ENCODE measurements at places on chromosomes 16 and 17.

GRCh38 chr16:89054714-89055113 is 38.9 kb upstream of the ACSF3 start:
- DNase-seq: no peak

DNA sequence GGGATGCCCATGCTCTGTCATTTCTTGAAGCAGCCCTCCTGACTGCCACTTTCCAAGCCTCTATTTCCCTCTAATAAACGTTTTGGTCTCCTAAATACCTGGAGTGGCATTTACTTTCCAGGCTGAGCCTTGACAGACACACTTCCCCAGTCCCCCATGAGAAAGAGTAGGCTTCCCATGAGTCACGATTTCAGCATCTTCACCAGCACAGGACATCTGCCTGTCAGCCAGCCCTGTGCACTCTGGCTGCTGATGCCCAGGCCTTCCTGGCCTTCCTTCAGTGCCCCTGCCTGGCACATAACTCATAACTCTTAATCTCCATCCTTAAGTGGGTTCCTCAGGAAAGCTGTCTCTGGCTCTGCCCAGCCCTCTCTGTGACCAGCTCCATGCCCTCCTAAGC is 30.8 kb upstream of the GAS7 start:
- no peak for DNase-seq

DNA sequence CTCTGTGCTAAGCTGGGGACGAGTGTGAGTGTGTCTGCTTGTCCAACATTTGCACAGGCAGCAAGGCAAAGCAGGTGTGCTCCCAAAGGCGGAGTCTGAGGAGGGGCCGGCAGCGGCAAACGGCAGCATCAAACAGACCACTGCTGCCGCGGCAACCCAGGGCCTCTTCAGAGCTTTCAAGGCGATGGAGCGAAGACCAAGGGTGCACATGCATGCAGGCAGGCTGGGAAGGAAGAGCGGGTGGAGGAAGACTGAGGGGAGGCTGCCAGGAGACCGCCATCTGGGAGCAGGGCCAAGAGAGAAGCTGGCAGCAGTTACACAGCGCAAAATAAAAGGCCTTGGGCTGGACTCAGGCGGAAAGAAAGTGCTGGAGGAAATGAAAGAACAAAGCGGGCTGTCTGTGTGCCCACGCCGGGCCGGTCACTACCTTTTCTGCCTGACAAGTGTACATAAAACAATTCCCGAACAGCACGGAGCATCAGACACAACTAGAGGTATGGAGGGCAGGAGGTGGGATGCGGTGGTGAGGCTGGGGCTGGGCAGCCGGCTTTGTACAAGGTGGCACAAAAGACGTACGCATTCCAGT is 8.5 kb downstream of the TIMM22 start:
- no peak for DNase-seq

DNA sequence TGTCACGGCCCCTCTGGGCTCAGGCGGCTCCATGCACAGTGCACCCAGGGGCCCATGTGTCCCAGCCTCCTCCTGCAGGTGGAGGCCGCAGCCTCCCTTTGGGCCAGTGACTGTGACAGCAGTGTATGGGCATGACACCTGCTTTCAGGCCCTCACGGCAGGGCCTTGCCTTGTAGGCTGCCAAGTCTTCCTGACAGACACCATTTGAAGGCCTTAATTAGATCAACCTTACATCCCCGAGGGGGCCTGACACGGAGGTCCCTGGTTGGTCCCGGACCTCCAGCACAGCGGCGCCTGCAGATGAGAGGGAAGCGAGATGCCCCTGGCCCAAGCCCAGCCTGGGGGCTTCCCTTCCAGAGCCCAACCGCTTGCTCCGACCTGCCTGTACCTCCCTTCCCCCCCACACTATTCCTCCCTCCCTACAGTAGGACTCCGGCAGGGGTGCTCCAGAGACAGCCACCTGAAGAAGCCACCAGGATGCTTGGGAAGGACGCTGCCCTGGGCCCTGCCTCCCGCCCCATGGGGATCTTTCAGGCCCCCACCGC is 31.9 kb downstream of the BAIAP2 start:
- no peak for DNase-seq

GRCh38 chr17:35709874-35710273 is 21.6 kb upstream of the RASL10B start:
- no peak for DNase-seq

- DNase-seq: no peak
Measured at GRCh38 chr16:535446-536405, 8.2 kb downstream of the CAPN15 start.

GRCh38 chr17:54985476-54985875 is 16.9 kb downstream of the STXBP4 start:
- DNase-seq: no peak

- no peak for DNase-seq
Measured at GRCh38 chr17:50205963-50206505, 4.6 kb upstream of the COL1A1 start.

GRCh38 chr17:45946841-45947256 is 52.2 kb upstream of the STH start:
- DNase-seq: no peak

DNA sequence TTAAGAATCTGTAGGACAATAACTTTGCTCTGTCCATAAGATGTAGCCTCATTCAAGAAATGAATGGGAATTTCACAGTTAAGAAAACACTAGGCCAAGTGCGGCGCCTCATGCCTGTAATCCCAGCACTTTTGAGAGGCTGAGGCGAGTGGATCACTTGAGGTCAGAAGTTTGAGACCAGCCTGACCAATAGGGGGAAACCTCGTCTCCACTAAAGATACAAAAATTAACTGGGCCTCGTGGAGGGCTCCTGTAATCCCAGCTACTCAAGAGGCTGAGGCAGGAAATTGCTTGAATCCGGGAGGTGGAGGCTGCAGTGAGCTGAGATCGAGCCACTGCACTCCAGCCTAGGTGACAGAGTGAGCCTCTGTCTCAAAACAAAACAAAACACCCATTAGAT is 19.9 kb upstream of the RSL1D1 start:
- no peak for DNase-seq

DNA sequence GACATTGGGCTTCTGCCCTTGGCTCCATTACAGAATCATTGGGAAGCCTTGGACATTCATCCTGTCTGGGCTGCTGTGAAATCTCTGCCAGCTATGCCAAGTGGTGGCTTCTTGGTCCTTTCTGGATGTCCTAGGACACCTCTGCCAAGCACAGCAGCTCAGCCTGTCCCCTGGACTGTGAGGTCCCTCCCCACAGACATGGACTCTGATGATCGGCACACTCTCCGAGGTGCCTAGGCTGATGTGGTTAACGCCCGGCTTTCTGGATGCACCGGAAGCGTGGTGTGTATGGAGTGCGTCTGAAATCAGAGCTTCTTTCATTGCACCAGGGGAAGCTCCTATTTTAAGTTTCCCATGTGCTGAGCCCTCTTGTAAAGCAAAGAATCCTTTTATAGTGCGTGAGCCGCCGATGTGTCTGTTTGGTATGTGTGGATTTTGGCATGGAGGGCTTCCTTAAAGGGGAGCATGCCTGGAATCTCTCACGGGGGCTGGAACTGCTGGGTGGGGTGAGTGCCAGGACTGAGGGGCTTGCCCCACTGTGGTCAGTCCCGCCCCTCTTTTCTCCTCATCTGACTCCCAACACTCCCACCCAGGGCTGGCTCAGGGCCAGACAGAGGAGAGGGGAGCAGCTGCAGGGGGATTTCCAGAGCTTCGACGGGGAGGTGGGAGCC is 7.0 kb upstream of the ARHGAP23 start:
- no peak for DNase-seq

- no peak for DNase-seq
Measured at GRCh38 chr17:42023524-42024349, 3.8 kb downstream of the NKIRAS2 start.

DNA sequence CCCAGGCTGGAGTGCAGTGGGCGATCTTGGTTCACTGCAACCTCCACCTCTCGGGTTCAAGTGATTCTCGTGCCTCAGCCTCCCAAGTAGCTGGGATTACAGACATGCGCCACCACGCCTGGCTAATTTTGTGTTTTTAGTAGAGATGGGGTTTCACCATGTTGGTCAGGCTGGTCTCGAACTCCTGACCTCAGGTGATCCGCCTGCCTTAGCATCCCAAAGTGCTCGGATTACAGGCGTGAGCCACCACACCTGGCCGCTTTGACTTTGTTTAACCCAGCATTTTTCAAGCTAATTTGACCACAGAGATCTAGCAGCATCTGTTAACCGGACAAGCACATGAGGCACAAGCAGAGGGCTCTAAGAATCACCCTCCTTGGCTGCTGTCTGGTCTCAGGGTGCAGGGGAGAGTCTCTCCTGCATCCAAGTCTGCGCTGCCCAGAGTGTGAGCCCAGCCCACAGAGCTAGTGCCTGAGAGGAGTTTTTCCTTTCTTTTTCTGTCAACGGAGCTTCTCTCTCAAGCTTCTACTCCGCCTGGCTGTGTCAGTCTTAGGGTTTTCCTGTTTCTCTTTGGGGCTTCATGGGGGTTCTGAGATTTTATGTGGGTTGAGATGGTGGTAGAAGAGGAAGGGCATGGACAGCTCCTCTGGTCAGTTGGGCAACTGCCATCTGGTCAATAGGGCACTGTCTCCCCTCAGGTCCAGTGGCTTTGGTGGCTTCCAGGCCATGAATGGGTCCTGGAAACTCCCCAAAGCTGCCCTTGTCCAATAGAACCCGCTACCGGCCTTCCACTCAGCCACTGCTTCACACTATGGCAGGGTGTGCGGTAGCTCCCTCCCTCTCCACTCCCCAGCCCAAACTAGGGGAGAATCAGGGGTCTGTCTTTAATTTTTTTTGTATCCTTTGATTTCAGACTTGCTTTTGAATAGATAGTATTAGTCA is 59.6 kb downstream of the TNFRSF13B start:
- DNase-seq: no peak

DNA sequence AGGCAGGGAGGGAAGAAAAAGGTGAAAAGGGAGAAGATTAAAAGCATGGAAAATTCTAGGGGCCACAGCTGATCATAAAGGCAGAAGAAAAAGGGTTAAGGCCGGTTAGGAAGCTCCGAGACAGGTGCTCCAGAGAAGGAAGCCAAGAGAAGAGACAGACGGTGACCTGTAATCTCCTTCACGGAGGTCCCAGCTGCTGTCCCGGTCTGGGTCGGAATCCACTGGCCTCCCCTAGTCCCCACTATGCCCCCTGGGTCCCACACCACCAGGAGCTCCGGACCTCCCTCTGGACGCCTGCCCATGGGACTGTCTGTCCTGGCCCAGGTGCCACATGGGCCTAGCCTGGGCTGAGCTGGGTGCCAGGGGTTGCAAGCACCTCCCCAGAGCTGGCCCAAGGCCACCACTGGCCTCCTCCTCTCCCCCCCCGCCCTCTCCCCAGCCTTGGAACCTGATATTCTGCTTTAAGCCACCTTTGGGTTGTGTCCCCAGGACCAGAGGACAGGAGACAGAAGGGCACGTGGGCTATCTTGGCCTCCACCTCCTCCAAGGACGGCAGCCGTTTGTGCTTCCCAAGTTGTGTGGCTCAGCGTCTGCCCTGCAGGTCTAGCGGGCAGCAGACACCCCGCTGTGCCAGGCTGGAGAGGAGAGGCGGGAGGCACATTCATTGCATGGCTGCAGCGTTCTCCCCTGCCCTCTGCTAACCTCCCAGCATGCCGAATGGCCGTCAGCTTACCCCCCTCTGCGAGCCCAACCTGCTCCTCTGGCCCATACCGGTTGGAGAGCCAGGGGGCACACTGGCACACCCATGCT is 102.4 kb downstream of the ENGASE start:
- DNase-seq: no peak

DNA sequence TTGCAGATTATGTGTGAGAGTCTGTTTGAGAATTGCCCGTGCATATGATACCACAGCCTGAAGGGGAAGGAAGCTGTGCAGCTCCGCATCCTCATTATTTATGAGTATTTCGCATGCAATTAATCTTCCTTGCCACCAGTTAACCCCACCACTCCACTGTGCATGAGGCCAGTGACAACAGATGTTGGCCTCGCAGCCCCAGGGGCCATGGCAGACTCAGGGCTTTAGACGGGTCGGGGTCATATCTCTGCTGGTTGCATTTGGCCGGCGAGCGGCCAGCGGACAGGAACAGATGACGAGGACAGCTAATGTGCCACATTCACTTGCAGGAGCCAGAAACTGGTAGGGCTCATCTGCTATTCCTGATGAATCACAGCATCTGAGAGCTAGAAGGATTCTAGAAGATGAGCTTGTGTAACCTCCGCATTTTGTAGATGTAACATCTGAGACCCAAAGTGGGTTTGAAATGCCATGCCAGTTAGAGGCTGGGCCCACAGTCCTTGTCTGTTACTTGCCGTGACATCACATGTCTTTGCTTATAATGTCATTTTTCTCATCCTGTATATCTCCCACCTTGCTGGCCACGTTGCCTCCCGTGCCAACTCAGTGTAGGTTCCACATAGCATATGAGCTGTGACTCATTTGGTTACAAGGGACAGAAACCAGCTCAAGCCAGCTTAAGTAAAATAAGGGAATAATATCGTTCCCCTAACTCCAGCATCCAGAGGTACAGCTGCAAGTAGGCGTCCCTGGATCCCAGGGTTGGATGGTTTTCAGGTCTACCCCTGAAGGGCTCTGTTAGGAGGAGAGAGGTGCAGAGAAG is 137.2 kb downstream of the SNX29 start:
- no peak for DNase-seq

- no peak for DNase-seq
Measured at GRCh38 chr17:15490634-15491261, 23.3 kb upstream of the CDRT4 start.

DNA sequence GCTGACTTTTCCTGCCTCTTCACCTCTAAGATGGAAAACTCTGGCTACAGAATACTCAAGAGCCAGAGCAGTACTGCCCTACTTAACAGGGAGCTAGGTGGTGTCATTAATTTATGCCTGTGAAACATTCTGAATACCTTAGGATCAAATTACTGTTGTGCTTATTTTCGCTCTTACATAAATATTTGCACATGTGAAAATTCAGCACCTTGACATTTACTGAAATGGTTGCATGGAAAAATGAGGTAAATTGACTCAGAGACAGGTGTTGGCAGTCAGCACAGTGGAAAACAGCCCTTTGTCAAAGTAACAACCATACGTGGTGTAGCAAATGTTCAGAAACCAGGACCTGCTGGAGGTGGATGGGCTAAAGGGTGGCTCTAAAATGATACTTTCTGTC is 193.6 kb downstream of the CDH8 start:
- DNase-seq: no peak

GRCh38 chr17:32279891-32280716 is 14.5 kb downstream of the RHBDL3 start:
- no peak for DNase-seq
